ENCODE measurements at places on chromosomes 12 and 14.

GRCh38 chr12:30753233-30753632 lies 1.5 kb downstream of the CAPRIN2 start:
- DNase-seq = peak; percentile 52

DNA sequence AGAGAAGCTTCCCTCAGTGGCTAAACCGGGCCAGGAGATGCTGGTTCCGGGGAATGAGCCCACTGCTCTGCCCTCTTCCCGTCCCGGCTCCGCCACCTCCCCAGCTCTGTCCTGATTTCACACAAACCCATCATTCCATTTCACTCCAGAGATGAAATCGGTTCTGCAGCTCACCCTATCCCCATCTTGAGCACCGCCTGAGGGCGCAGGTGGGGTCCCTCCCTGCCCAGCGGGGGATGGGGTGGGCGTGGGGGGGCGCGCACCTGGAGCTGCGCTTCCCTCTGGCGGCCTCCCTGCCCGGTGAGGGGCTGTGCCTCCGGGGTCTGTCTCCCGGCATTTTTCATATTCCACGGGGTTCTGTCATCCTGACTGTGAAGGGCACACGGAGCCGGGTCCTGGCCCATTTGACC lies 44.7 kb downstream of the NOC4L start:
- DNase-seq = no peak

DNA sequence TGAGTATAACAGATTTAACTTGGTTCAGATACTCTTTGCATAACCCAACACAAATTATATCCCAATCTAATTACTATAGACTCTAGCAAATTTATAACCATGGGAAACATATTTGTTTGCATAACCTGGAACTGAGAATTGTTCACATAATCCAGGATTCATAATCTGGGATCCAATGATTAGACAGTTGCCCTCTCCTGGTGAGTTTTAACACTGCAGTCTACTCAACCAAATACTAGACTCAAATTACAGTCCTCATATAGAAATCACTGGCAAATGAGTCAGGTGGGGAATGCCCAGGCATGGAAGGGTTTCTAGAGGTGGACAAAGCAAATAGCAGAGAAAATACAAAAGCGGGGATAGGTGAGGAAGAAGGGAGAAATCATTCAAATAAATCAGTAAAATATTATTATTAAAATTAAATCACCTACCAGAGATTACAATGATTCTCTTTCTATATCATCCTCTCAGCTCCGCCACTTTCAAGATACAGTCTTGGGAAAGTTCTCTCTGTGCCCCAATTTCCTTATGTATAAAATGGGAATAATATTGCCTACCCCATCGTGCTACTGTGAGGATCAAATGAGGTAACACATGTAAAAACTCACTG lies 9.4 kb downstream of the GCH1 start:
- peak; percentile 74 for DNase-seq

DNA sequence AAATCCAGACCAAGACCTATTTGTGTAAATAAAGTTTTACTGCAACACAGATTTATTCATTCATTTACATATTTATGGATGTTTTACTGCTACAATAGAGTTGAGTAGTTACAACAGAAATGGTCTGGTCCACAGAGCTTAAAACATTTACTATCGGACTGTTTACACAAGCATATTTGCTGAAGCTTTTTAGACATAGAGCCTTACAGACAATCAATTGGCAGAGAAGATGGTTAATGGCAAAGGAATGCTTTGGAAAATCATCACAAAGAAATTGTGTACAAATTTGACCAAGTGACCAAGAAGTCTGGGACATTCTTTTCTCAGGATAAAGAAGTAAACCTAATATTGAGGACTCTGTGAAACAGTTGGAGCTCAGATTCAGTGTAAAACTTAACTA lies 504.3 kb downstream of the SLC16A7 start:
- DNase-seq = no peak

DNA sequence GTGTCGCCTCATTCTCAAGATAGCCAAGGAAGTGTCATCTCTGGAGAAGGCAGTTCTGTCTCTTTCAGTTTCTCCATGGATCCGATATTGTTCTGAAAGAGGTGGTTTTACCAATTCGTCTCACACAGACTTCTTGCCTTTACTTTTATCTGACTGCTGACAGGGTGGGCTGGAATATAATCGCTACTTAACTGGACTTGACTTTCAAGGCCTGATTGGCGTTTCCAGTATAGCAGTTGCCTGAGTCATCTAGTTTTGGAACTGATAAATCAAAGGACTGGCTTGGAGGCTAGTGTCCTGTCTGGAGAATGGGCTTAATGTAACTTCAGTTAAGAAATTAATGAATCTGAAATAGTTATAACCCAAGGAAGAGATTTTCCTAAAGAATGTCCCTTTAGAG lies 21.6 kb downstream of the PRKCH start:
- no peak for DNase-seq

- peak; percentile 8 for DNase-seq
These were observed 19.5 kb downstream of the PSMC1 start for GRCh38 chr14:90275820-90276219.

GRCh38 chr12:96192926-96193573 lies 1.1 kb upstream of the ELK3 start:
- DNase-seq = no peak

DNA sequence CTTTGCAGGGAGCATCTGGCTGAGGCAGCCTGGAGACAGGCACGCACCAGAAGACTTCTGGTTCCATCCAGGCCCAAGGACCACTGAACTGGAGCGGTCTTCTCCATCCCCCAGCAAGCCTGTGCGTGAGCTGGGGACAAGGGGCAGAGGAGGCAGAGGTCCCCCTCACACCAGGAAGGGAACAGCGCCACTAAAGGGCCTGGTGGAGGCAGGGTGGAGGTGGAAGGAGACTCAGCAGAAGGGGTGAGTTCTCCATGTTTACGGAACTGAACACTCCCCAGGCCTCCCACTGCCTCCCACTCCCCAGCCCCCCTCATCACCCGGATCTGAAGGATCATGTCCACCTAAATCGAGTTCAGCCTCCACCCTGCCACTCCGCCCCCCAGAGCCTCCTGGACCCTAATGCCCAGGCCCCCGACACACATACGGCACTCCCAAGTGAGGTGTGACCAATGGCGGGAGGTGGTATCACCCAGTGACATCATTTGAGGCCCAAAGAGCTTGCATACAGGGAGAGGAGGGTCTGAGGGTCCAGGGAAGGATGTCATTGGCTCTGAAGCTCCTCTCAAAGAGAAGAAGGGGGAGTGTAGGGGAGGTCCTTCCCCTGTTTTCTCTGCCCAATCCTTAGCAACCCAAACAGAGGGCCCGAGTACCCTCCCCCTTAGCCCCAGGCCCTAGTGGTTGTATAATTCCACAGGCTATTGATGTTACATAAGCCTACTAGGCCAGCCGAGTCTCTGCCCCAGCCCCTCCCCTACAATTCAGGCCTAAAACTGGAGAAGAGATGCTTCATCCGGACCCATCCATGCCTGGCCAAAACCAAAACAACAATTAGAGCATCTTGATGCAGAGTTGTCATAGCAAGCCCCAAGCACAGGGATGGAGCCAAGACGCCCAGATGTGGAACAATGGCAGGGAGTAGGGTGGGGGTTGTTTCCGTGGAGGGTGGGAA lies 1.0 kb downstream of the FAIM2 start:
- no peak for DNase-seq

DNA sequence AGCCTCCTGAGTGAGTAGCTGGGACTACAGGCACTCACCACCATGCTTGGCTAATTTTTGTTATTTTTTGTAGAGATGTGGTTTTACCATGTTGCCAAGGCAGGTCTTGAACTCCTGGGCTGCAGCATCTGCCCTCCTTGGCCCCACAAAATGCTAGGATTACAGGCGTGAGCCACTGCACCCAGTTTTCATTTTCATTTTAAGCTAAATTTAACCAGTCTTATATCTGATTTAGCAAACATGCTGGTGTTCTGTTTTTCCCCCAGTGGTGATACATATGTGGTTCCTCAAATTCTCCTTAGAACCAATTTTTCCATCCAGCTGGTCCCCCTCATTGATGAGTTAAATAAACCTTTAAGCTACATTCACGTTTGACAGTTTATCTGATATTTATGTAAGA lies 43.8 kb upstream of the BICD1 start:
- DNase-seq = no peak

DNA sequence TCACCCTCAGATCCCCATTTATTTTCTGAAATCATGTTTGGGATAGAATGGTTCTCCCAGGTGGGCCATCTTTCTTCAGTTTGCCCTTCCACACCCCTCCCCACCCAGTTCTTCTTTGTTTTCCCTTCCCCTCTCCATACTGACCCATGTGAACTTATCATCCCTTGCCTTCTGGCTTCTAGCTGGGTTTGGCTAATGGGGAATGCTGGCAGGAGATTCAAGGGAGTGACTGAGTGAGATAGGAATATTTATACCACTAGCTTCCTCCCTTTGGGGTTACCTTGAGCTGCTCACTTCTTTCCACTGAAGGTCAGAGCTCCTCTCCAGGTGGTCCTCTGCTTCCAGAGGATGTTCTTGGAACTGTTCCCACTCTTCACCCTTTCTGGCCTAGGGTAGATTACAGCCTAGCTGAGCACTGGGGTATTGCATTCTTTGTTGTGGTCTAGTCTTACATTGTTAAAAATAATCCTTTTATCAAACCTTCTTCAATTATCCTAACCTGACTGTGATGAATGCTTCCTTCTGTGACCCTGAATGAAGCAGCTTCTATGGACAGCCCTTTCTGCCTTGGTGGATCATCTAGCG lies 88.3 kb upstream of the ATP2B1 start:
- DNase-seq = no peak

DNA sequence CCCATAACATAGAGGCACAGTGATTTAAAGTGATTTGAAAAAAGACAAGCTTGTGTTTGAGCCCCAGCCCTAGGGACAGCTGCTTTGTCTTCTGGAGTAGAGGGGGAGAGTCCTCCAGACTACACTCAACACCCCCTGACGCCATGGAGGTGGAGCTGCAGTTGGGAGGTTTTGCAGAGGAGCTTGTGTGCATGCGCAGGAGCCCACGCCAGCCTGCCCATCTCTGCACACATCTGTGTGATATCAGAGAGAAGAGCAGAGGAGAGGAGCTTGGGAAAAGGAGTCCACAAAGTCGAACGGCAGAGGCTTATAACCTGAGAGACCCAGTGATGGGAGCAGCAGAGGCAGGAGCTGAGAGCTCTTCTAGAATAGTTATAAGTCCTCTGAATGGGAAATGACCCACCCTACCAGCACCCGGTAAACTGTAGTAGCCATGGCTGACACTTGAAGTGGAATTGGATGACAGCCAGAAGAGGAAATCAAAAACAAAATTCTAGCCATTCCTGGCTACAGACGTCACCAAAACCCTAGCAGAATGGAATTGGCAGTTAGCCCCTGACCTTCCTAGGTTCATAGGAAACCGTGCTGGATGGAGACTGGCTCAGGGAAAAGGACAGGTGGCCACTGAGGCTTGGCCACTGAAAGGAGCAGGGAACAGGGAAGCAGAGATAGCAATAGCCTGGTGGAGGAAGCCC lies 185.1 kb upstream of the VASH1 start:
- DNase-seq = peak; percentile 6

DNA sequence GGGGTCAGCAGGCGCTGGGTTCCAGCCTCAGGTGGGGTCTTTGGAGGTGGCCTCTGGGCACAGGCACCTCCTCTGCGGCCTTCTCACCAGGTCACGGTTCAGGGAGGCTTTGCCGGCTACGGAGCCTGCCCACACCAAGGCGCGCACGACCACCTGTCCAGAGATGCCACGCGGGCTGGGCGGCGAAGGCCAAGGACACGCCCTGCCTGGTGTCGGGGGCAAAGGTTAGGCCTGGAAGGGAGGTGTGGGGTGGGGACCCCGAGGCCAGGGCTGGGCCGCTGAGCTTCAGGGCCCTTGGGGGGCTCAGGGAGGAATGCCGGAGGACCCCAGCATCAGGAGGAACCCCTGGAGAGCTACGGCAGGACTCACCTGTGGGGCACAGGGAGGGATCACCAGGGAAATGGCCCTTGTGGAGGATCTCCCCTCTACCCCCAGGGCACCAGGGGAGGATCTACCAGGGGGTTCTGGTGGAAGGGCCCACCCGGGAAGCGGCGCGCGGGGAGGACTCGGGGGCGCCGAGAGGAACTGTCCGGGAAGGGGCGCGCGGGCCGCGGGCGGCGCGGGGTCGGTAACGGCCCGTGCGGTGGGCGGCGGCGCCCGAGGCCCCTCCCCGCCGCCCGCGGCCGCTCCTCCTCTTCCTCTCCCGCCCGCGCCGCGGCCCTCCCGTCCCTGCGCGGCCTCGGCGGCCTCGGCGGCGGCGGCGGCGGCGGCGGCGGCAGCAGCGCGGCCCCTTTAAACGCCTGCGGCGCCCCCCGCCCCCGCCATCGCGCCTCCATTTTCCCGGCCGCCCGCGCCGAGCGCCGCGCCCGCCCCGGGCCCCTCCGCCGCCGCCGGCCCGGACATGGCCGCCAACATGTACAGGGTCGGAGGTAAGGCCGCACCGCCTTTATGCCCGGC lies at the start of gene MTA1:
MTA1 (plus strand) TSS at position 633 of the 897 bp plus-strand sequence; CDS start at position 842, 209 bp downstream.
- no peak for DNase-seq

DNA sequence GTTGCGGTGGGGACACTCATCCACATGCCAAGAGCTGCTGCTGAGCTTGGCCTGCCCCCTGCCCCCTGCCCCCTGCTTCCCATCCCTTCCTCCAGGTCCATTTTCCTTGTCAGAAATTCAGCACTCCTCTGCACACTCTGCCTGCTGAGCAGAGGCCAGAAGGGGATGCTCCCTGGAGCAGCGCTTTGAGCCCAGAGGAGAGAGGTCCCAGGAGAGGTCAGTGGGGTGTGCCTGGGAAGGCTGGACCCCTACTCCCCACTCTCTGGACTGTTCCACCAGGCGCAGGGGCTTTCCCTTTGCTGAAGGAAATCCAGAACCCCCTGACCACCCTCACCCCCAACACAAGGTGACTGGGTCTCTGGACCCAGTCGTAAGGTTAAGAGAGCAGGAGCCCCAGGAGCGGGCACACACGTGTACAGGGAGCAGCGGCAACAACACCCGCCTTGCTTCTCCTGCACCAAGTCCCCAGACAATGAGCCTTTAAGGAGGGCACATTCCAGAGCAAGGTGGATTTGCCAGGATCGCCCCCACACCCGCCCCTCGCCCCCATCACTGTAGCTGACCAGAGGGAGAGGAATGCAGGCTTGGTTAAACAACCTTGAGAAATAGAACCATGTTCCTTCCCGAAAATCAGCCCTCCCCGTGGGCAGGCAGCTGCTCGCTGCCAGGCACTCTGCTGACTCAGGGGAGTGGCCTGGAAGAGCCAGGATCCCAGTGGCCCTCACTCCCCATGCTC lies 30.7 kb downstream of the ISCA2 start:
- peak; percentile 46 for DNase-seq

GRCh38 chr14:41548666-41549065 lies 58.0 kb upstream of the LRFN5 start:
- peak; percentile 63 for DNase-seq

- DNase-seq = peak; percentile 46
These were observed 184.4 kb upstream of the EEA1 start for GRCh38 chr12:93113317-93114006.

- peak; percentile 26 for DNase-seq
These were observed 1305.0 kb downstream of the LRFN5 start for GRCh38 chr14:42911642-42912041.

GRCh38 chr14:34220378-34220706 lies 241.7 kb downstream of the SPTSSA start:
- no peak for DNase-seq

- peak; percentile 97 for DNase-seq
These were observed 1.2 kb downstream of the CRY1 start for GRCh38 chr12:107091989-107092641.
